ENCODE measurements at places on chromosomes 5 and 9.

- DNase-seq, result no peak
Observed at GRCh38 chr5:164688437-164688836, 1183.0 kb downstream of the MAT2B start.

- no peak for DNase-seq
Observed at GRCh38 chr5:127316011-127316410, 25.4 kb downstream of the MEGF10 start.

GRCh38 chr5:4199049-4199841 lies 603.6 kb downstream of the IRX1 start:
- DNase-seq, result no peak

DNA sequence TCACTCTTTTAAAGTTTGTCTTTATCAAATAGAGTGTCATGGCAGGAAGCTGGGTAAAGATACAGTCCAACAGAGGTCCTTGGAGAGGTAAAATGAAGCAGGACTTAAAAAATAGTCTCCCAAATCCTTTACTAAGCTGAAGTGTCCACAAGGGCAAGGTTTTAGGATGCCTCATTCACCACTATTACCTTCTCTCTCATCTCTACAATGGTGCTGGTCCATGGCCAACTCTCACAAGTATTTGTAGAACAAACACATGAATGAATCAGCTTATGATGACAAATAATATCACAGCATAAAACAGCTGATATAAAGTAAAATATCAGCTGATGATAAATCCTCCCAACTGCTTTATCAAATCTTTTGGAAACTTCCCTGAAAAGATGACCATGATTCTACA lies 162.3 kb upstream of the ZNF462 start:
- DNase-seq, result no peak

GRCh38 chr5:171137768-171138525 lies 171.1 kb upstream of the TLX3 start:
- DNase-seq, result no peak

- DNase-seq, result no peak
Observed at GRCh38 chr9:97480174-97480573, 21.3 kb upstream of the TMOD1 start.

GRCh38 chr5:55530669-55531068 lies 4.1 kb downstream of the PLPP1 start:
- DNase-seq, result no peak

DNA sequence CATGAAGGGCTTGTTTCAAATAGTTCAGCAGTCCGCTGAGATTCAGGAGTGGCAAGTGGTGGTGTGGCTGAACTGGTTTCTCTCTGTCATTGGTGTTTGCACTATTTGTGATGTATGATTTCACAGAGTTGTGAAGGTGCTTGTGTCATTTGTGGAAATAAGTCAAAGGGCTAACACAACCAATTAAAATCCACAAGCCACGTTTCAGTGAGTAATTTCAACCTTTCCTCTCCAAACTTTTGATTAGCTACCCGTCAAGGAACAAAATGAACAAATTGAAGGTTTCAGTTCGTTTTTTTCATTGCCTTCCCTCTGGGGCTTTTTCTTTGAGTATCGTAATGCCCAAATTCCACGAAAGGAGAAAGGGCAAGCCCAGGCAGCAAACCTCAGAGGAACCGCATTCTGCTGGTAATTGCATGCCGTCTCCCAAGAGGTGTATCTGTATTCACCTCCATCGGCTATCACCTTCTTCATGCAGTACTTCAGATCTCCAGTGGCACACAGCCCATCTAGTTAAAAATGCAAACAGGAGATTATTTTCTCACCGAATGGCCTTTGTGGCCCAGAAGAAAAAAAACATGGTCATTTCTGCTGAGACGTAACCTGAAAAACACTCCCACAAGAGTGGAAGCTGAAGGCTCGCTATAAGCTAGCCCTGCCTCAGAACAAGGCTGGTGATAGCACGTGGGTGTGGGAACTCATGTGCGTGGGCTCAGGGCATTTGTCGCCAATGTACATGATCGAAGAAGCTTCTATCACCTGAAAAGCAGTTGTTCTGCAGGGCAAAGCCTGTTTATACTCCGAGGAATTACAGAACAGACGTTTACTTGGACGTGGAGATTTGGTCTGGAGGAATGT lies 197.1 kb downstream of the NR3C1 start:
- no peak for DNase-seq

DNA sequence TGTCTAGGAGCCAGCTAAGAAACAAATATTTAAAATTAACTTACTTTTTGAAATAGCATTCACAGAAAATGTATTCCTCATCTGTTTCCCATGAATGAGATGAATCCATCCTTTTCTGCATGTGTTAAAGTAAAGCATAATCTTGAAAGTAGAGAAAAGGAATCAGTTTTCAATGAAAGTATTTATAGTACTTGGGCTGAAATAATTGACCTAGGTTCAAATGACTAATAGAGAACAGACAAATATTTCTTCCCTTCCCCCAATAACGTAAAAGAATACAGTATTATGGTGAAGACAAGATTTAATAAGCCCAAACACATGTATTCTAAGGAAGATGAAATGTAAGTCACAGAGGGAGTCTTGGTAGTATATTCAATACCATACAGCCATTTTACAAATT lies 403.5 kb downstream of the ZNF608 start:
- DNase-seq, result no peak

- no peak for DNase-seq
Observed at GRCh38 chr9:76588316-76588715, 129.3 kb downstream of the GCNT1 start.

GRCh38 chr9:114602620-114603019 lies 8.5 kb upstream of the TMEM268 start:
- DNase-seq, result no peak

GRCh38 chr5:85452322-85453025 lies 1067.8 kb upstream of the EDIL3 start:
- DNase-seq, result peak; percentile 42

DNA sequence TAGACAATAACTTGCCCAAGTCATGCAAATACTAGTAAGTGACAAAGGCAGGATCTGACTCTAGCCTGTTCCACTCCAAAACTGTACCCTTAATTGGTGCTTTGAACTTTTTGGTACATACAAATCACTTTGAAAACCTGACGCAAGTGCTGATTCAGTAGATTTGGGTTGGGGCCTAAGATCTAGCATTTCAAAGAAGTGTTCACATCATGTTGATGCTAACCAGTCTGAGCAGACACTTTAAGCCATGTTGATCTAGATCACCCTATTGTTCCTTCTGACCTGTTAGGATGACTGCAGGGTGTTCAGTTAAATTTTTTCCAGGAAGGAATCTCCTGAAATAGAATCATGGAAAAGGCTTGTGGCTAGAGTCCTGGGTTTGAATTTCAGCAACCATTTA lies 57.7 kb upstream of the CPEB4 start:
- no peak for DNase-seq

DNA sequence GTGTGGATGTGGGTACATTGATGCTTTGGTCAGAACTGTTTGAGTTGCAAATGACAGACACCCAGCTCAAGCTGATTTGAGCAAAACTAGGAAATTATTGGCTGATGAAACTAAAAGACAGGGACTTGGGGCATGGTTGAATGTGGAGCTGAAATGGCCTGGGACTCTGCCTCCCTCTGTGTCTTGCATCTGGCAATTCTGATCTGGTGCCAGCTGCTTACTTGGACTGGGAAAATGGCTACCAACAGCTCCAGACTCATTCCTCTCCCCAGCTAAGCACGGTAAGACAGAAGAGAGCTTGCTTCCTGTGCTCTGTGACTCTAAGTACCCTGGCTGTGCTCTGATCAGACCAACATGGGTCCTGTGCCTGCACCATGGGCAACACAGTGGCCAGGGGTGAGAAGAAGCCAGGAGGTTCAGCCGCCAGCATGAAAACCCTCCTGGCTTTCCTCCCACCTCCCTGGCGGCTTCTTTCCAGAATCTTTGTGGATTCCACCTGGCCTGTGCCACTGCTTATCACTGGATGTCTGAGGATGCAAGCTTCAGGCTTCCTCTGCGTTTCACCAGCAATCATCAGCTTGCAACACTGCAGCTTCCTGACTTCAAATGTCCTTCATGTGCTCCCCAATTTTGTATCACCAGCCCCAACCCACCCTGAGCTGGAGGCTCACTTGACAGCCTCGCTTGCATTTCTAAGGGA lies 44.1 kb downstream of the C5orf15 start:
- DNase-seq, result no peak

DNA sequence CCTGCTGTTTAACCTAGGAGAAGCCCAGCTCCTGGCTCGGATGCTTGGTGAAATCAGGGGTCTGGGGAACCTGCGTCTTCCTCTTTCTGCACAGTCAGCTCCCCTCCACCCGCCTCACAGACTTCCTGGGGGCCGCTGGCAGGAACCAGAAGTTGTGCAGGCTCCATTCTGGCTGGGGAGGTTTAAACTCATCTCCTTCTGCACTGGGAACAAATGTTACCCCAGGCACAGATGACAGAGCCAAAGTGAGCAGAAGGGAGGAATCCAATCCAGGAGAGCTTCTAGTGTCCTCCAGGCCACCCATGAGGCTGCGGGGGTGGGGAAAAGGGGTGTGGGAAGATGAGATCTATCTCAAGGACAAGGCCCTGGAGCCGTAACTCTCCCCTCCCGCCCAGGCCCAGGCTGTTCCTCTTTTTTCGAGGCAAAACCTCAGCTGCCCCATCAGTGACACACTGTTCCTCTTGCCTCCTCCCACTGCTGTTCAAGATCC lies 31.2 kb downstream of the KCNMB1 start:
- DNase-seq, result no peak

GRCh38 chr5:121987052-121987684 lies 25.4 kb downstream of the SRFBP1 start:
- no peak for DNase-seq

DNA sequence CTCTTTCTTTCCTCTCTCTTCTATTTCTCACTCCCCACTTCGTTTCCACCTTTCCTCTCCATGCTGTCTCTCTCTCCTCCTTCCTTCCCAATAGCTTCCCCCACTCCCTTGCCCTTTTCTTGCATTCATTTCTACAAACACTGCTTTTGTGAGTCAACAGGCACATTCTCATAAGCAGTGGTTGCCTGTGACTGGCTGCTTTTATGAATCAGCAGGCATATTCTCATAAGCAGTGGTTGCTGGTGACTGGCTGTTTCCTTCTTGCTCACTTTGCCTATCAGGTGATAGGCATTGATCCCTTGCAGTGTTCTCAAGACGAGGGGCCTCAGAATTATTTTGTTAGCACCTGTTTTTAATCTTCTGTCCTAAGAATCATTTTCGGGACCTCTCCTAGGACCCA lies 116.1 kb upstream of the ACTBL2 start:
- DNase-seq, result peak; percentile 56

GRCh38 chr9:83027153-83027891 lies 35.6 kb downstream of the RASEF start:
- DNase-seq, result peak; percentile 97

DNA sequence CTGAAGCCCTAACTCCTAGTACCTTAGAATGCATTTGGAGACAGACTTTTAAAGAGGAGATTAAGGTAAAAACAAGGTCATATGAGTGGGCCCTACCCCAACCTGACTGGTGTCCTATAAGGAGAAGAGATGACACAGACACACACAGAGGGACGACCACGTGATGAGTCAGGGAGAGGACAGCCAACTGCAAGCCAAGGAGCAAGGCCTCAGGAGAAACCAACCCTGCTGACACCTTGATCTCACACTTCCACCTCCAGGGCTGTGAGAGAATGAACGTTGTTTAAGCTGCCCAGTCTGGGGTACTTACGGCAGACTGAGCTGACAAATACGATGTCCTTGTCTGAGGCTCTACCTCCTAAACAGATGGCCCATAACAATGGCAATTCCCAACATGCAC lies 93.6 kb downstream of the ROR2 start:
- DNase-seq, result no peak

DNA sequence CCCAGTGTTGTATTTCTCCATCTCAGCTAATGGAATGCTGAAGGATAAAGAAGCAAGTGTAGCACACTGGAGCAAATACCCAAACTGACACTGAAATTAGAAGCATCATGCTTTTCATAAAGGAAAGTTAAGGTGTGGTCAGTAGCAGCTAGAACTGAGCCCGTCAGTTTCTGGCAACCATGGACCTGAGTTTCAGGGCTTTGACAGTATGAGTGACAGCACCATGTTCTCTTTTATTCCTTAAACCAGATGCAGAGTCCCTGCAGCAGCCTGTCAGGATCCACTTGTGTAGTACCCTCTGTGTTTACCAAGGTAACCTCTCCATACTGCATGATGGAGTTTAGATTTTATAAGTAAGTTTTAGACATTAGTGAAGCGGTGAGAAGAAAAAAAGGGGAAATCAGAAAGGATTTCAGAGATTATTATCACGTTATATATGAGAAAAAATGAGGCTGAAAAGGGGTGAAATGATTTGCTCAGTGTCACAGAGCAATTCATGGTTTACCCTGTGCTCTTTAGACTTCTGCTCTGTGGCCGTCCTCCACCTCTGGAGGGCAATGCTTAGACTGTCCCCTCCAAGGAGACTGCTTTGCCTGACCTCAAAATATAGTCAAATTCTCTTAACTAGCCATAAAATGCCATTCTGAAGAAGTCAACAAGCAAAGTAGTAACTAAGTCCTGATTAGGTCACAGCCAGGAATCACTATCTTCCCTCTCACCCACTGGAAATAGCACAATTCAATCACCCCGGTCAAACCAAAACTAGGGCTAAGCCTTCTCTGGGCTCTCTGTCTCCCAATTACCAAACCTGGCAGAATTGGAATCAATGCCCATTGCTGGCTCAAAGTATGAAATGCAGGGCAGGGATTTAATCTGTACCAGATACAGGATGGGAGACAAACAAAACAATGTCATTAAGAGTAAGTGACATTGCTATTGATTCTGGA lies 10.5 kb upstream of the MYOT start:
- no peak for DNase-seq

GRCh38 chr9:101902051-101902450 lies 163.6 kb upstream of the GRIN3A start:
- DNase-seq, result no peak

DNA sequence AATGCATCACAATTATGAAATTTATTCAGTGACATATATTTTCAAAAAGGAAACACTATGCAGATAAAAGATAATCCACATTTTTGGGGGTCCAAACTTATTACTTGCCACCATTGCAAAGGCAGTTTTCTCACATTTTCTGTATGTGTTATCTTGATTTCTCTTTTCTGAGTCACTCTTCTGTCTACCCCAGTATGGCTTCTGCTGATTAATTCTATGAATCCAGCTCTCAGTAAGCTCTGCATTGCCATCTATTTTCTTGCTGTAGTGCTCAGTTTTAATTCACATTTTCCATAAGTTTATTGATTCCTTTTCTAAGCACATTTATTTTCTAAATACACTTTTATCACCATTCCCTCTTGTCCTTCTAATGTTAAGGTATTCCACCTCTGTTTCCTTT lies 1.7 kb downstream of the IFNA10 start:
- DNase-seq, result no peak

DNA sequence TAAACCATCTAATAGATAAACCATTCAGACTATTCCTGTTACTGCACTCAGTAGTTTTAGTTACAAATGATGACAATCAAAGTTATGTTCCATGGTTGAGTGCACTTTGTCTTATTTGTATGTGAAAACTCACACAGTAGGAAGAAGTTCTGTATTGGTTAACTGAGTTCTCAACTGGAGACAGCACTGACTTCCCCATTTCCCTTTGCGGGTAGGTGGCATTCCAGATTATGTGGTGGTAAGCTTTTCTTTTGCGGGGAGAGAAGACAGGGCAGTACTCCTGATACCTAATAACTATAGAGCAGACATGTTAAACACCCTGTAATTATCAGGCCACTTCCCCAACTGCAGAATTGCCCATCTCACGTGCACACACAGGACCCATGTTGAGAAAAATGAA lies 24.4 kb downstream of the TARS1 start:
- DNase-seq, result no peak

Data from COLO829 (cell line).